ENCODE measurements at places on chromosomes 1 and 21. TPM values are rescaled to one million over a fixed set of nuclear protein-coding genes. Genes with fewer than 3 reads are reported as not detected.
A peak's percentile ranks its signal among the peaks of the same experiment; 100 is the strongest.

GRCh38 chr1:32361674-32362473, 411 bp downstream of the FAM229A start:
- no peak for DNase-seq

- DNase-seq = peak; percentile 45
Measured at GRCh38 chr1:65958561-65959350, 166.1 kb downstream of the PDE4B start.

DNA sequence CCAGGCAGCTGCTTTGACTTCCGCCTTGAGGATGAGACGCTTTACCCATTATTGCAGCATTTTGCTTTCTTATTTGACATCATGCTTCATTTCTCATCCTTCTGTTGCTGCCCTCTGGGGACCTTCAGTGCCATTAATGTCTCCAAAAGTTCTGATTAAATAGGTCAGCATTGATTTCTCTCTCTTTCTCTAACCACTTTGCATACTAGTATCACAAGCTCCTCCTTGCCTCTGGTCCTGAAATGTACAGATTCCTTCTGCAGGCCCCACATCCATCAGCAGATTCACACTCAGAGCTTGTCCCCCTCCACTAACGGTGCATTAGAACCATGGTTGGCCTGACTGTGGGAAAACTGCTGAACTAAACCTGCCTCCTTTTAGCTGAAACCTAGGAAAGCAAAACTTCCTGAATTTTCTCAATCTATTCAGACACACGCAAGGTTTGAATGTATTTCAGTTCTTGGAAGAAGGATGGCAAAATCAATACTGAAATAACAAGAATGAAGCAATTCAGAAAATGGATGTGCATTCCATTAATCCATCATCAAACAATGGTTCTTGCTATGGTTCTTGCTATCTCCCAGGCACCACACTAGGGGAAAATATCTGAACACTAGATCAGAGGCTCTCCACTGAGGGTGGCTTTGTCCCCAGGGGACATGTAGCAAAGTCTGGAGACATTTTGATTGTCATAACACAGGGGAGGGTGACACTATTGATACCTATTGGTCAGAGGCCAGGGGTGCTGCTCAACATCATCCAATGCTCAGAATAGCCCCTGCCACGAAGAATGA, 154.5 kb downstream of the PCP4 start:
- no peak for DNase-seq

DNA sequence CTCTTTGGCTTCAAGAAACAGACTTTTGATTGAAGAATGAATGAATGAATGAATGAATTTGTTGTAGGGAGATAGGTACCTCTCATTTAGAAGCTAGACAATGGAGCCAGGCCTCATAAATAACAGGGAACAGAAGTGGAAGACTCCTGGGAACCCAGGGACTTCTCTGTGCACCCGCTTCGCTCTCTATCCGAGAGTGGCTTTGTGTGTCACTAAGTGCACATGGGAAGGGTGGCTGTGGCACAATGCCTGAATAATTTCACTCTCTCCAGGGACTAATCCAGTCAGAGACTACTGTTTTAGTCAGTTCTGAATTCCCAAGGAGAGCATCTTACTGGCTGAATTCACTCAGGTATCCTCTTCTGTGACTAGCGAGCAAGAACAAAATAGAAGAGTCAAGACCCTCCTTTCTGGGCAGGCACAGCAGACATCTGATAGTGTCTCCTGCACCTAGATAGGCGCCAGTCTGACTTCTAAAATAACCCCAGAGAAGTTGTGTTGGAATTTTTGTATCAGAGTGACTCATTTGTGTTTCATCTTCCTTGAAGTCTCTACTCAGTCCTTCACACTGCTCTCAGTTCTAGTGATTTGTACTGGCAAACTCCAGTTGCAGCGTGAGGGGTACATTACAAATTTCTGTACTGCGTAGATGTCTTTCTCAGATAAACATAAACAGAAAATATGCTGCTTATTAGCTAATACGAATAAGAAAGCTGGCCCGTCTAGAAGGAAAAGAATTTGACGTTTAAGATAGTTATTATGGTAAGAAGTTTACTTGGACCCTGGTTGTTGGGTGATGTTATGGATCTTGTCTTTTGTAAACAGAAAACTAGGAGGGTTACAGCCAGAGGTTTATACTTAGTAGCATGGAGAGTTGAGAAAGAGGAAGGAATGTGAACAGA, 34.0 kb downstream of the BACH1 start:
- DNase-seq = no peak

GRCh38 chr1:23718482-23718881, 24.8 kb upstream of the ELOA start:
- DNase-seq = no peak

DNA sequence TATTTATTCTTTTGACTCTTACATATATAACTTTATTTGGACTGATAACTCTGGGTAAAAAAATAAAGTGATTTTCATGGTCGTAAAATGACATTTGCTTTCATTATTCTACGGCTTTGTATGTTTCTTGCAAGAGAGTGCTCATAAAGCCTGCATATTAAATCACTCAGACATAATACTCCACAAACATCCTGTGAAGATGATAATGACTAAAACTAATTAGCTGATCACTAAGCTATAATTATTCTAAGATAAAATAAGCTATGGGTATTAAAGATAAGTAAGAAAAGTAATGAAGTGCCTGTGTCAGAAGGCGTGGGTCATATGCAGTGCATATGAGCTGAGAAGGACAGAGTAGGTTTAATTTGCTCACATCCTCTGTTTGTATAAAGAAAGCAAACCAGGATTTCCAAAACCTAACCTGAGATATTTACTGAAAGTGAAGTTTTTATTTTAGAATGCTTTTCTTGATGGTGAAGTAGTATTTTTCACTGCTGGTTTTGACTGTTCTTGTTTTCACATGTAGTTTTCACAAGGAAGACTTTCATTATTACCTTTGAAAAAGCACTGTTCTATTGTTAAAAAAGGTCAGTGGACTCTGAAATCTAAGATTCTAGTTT, 278.8 kb downstream of the AMY1C start:
- DNase-seq = no peak

DNA sequence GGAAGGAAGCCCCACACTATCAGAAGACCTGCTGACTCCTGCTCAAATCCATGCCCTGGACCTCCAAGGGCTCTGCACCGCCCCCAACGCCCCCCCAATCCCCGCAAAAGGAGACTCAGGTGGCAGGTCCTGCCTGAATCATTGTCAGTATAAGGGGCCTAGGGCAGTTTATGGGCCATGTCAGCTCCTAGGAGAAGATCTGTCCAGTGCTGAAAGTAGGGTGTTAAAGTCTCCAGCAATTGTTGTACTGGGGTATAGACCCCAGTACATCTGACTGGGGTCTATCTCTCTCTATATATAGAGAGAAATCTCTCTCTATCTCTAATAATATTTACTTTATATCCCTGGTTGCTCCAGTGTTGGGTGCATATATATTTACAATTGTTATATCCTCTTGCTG, 12.1 kb upstream of the OLIG2 start:
- no peak for DNase-seq

GRCh38 chr1:89322402-89322801, 41.5 kb upstream of the GBP6 start:
- DNase-seq = no peak

- DNase-seq = no peak
Measured at GRCh38 chr1:169943963-169944526, 50.3 kb upstream of the SCYL3 start.

GRCh38 chr1:38041936-38042834, 4.4 kb downstream of the POU3F1 start:
- DNase-seq = no peak

- no peak for DNase-seq
Measured at GRCh38 chr1:2274929-2275475, 46.9 kb downstream of the SKI start.

GRCh38 chr1:179952186-179952585, 2.4 kb upstream of the CEP350 start:
- DNase-seq = no peak

DNA sequence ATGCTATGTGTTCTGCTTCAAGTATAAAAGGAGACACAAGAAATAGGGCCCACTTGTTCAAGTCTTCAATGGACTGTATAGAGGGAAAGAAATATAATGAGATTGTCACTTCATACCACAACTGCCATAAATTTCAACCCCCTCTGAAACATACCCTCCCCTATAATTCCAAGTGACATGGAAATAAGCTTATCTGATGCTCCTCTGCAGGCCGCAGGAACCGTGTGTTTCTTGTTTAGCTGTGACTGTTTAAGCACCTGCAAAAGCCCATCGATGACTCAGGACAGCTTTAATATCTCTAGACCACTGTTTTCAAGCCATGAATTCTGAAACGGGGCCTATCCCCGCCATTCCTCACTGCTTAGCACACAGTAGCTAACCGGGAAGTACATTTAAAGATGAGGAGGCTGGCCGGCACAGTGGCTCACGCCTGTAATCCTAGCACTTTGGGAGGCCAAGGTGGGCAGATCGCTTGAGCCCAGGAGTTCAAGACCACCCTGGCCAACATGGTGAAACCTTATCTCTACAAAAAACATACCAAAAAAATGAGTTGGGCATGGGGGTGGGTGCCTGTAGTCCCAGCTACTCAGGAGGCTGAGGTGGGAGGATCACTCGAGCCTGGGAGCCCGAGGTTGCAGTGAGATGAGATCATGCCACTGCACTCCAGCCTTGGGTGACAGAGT, 4.2 kb downstream of the HLCS start:
- DNase-seq = no peak

- no peak for DNase-seq
Measured at GRCh38 chr1:7940745-7941436, at the start of gene TNFRSF9. TNFRSF9 (minus strand) TSS chr1:7940839; CDS start chr1:7939994, 845 bp downstream.

DNA sequence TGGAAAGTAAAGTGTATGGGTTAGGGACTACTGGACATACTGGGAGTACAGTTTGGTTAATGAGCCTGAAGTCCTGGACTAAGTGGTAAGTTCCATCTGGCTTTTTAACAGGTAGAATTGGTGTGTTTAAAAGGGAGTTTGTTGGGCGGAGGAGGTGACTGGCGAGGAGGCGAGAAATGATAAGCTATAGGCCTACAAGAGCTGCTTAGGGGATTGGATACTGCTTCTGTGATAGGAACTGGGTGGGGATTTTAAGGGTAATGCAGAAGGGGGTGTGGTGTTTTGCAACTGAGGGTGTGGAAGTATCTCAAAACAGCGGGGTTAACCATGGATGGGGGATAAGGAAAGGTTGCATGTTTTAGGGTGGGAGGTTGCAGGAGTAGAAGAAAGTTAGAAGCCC, 3.5 kb downstream of the ERVH48-1 start:
- no peak for DNase-seq

GRCh38 chr21:35606146-35606545, 454.2 kb downstream of the SETD4 start:
- DNase-seq = no peak

GRCh38 chr1:68230484-68230802, 1.9 kb downstream of the WLS start:
- DNase-seq = no peak

The LCE1E gene
- polyA plus RNA-seq = not detected

The GRIK3 gene
- polyA plus RNA-seq = 2.6 TPM

The TIE1 gene
- 44.6 TPM for polyA plus RNA-seq

The ZMYM1 gene
- polyA plus RNA-seq = 17.9 TPM

The CD247 gene
- polyA plus RNA-seq = 0.37 TPM

The SMIM1 gene
- 14.6 TPM for polyA plus RNA-seq

The ANKRD35 gene
- 2.6 TPM for polyA plus RNA-seq

The CGN gene
- polyA plus RNA-seq = 42.6 TPM

The HOOK1 gene
- 76.2 TPM for polyA plus RNA-seq

The SPRR4 gene
- not detected for polyA plus RNA-seq

The RIPK4 gene
- polyA plus RNA-seq = 15.8 TPM

The LCA5L gene
- 5.4 TPM for polyA plus RNA-seq

The TP73 gene
- polyA plus RNA-seq = 0.45 TPM

All from right renal cortex interstitium (tissue), 3 donors.